ENCODE measurements at places on chromosomes 12 and 14.

DNA sequence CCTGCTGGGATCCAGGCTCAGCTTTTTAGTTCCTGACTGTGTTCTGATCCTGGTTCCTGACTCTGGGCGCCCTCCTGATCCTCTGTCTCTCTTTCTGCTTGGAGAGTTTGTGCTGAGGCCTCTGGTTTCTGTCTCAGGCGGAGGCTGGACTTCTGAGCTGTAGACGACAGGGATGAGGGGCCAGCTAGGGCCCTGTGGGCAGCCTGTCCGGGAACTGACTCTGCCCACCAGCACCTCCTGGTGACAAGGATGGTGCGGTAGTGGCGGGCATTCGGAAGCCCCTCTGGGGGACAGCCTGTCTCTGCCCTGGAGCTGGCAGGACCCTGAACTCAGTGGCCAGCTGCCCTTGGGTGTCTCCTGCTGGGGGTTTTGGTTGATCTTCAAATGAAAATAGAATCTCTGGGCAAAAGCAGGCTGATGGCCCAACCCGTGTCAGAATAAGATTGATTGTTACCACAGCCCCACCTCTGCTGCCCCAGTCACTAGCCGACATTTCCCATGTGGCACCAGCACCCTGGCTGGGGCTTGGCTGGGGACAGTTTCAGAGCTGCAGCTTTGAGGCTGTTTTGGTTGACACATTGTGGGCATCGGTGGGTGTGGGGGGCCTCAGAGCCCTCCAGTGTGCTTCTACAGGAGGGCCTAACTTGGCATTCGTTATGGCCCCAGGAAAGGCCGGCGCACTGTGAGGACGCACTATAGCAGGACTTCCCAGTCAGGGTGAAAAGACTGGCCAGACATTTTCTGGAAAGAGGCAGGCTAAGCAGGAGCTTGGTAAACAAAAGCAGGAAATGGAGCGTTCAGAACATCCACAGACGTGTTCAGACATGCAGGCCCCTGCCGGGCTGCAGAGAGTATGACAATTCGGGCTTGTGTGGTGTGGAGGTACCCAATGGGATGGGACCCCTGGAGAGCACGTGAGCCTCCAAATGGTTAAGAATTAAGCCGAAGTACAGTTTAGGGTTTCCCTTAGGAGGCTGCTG lies 16.2 kb downstream of the KRT80 start:
- peak; percentile 71 for DNase-seq

DNA sequence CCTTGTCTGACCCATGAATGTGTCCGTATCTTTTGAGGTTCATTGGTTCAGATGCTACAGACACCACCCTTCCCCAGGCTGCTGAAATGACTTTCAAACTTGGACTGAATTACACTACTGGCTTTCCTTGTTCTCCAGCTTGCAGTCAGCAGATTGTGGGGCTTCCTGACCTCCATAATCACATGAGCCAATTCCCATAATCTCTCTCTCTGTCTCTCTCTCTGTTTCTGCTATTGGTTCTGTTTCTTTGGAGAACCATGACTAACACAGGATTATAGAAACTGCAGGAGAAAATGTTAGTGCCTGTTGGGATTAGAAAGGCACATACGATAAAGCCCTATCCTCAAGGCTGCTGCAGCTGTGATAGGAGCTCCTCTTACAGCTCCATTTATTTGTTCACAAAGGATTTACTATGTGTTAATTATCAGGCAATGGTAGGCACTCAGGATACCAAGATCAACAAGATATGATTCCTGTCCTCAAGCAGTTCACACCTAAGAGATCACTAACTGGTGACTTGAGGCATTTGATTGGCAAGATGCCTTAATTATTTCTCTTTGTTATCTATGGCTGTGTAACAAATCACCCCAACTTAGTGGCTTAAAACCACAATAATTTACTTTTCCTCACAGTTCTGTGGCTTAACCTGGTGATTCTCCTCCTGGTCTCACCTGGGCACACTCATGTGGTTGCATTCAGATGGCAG lies 10.2 kb upstream of the NYNRIN start:
- DNase-seq, result no peak

GRCh38 chr12:57191410-57191809 lies 25.2 kb upstream of the NXPH4 start:
- no peak for DNase-seq

GRCh38 chr14:58216544-58216943 lies 16.6 kb downstream of the ACTR10 start:
- DNase-seq, result no peak

GRCh38 chr12:1933342-1934051 lies 15.0 kb upstream of the CACNA2D4 start:
- DNase-seq, result peak; percentile 74

DNA sequence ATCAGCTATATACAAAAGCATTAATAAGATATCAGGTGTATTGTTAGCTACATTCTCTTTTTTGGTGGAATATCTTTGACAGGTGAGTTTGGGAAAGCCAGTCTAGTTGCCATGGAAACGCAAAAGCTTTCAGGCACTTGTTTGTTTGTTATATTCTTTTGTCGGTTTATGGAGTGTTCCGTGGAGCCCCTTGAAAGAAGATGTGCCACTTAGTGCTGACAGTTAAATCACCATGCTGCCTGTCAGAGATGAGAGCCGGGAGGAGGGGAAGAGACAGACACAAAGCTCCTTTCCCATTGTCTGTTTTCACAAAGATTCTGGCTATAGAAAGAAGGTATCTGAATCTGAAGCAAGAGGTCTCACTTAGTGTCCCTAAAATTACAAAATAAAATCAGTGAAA lies 170.8 kb downstream of the SNAPC1 start:
- no peak for DNase-seq

GRCh38 chr14:37842106-37842505 lies 246.7 kb downstream of the TTC6 start:
- no peak for DNase-seq

- DNase-seq, result no peak
These were observed 13.4 kb downstream of the GSG1 start for GRCh38 chr12:13090054-13090453.

DNA sequence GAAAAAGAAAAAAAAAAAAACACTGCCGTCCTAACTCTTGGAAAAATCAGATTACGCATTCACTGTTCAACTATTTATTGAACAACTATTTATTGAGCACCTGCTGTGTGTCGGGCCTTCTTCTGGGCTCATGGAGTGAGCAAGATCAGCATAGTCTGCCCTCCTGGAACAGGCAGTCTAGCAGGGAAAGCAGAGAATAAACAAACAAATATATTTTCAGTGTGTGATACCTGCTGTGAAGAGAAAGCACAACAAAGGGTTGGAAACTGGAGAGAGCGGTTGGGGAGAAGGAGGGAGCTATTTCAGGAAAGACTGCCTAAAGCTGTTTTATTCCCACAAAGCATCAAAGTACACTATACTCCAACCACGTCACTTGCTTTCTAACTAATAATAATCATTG lies 10.8 kb downstream of the PROX2 start:
- no peak for DNase-seq

DNA sequence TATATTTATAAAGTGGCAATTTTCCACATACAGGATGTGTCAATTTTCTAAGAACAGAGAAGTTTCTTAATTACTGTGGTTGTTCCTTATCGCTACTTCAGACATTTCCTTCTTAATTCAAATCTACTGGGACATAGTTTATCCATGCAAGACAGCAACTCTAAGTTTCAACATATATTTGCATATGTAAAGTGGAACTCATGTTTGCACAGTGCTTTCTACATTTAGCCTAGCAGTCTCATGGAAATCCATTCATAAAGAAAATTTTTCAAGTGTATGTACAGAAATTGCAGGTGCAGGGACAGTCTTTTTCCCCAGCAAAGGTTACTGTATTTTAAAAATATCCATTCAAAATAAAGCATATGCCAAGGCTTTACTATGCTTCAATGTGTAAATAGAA lies 956.7 kb upstream of the SEL1L start:
- no peak for DNase-seq

DNA sequence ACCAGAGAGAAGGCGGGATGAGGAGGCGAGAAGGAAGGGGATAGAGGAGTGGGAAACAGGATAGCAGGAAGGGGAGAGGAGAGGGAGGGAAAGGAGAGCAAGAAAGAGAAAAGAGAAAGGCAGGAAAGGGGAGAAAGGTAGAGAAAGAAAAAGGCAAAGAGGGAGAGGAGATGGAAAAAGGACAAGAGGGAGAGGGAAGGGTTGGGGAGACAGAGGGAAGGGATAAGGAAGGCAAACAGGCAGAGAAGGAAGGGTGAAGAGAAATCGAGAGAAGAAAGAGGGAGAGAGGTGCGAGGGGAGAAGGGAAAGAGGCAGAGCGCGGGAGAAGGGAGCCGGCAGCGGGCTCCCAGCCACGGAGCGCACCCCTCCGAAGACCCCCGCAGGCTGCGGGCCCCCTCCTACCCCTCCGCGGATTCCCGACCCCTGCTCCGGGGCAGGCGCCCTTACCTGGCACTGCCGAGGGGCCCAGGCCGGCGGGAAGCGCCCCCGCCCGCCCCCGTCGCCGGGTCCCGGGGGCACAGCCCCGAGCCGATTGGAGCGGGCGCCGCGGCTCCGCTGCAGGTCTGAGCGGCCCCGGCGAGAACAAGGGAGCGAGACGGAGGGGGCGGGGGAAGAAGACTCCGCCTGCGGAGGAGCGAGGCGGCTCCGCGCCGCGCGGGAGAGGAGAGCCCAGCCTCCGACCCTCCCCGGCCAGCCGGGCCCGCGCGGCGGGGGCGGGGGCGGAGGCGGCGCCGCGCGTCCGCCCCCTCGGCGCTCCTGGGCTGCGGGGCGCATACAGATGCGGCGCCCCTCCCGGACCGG lies at the start of gene CDH24:
TSS of gene CDH24 (minus strand) at position 565 of the 801 bp plus-strand sequence. CDS start 1,787 bp downstream, outside the sequence.
- DNase-seq, result no peak

GRCh38 chr14:58078068-58078467 lies 73.9 kb downstream of the ARMH4 start:
- no peak for DNase-seq

- DNase-seq, result no peak
These were observed 4.0 kb downstream of the NCOR2 start for GRCh38 chr12:124563401-124563800.

GRCh38 chr12:44653861-44654527 lies 222.1 kb downstream of the NELL2 start:
- no peak for DNase-seq

DNA sequence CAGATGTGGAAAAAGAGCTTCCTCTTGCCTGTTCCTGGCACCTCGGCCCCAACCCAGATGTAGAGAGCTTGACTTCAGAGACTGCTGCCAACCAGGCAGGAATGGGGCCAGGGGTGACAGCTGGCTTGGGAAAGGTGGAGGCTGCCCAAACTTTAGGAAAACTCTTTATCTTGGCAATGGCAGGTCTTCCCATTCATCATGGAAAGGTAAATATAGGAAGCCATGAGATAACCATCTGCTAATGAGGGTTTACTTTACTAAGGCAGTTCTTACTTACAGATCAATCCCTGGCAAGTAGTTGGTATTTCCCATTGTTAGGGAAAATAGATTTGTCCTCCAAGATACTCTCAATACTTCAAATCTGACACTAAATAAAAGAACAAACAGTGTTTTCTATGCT lies 143.1 kb upstream of the NUDT4 start:
- DNase-seq, result no peak

- no peak for DNase-seq
These were observed 914 bp upstream of the CCND2 start for GRCh38 chr12:4272424-4273272.

GRCh38 chr14:92586963-92587699 lies 73.5 kb downstream of the RIN3 start:
- no peak for DNase-seq

DNA sequence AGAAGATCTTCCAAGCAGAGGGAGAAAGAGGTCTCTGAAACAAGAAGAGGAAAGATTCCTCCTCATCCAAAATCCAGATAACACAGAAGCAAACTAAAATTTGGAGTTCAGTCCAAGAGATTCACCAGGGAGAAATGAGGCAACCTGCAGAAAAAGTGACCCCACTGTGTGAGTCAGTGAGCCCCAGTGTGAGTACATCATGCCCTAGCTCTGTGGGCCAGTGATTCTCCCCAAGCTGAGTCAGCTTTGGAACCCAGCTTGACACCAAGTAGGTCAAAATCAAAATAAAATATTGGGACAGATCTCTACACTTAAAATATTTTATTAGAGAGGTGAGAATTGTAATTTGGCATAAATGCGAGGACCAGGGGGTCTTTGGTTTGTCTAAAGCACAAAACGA lies 17.2 kb downstream of the CLEC2B start:
- DNase-seq, result no peak

GRCh38 chr14:67943947-67944346 lies 124.4 kb downstream of the RAD51B start:
- peak; percentile 22 for DNase-seq

DNA sequence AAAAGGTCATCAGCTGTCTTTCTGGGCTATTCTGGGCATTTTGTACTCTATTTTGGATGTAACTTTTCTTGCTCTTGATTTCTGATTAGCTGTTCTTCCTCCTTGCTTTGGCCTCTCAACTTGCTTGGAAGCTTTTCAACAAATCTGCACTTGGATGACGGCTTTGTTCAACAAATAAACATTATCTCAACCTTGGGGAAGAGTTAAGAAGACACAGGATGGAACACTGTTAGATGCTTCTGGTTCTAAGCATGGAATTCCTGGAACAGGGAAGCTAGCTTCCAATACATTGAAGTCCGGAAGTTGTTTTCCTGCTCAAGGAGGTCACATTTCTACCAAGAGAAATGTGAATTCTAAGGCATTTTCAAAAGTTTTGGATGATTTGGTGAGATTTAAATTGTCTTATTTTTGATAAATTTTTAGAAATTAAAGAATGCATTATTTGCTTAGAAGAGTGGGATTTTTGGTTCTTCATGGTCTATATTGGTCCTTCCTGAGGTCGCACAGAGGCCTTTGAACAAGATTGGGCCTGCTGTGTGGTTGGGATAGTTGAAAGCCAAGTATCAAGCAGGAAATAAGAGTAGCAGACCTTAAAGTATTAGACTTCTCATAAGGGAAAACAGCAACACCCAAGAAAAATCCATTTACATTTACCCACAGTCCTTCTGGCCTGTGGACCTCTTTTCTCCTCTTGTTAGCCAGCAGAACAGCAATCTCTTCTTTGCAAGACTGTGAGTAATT lies 59.2 kb downstream of the PPFIBP1 start:
- DNase-seq, result no peak

DNA sequence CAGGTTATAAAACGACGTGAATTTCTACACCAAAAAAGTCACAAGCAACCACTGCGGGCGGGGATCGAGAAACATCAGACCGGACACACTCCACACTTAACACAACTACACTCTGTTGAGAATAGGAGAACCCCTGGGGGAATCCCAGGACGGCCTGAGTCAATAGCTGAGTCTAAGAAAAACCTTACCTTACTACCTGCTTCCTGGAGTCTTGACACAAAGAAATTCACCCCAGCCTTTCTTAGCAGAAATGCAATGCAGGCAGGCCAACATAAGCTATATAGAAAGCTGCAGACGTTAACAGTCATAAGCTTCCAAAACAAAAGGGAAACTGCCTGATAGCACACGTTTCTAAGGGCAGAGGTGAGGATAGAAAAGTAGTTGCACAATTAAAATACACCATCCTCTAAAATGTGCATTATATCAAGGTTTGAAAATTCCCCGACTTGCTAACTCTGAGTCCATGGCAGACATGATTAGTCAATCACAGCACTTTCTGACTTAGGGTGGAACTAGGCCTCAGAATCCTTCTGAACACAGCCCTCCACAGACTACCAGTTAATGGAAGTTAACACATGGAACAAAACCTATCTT lies 68.0 kb downstream of the CCDC88C start:
- DNase-seq, result no peak

All from NCI-H1436 treated with DMSO at 0.1 percent for 48 hours (cell line).